GM12864 (cell line): ENCODE measurements at places on chromosomes 12 and 14.

- no peak for DNase-seq
Observed at GRCh38 chr14:24392325-24393091, 6.3 kb upstream of the NYNRIN start.

- DNase-seq = no peak
Observed at GRCh38 chr12:58491306-58491705, 429.0 kb downstream of the LRIG3 start.

DNA sequence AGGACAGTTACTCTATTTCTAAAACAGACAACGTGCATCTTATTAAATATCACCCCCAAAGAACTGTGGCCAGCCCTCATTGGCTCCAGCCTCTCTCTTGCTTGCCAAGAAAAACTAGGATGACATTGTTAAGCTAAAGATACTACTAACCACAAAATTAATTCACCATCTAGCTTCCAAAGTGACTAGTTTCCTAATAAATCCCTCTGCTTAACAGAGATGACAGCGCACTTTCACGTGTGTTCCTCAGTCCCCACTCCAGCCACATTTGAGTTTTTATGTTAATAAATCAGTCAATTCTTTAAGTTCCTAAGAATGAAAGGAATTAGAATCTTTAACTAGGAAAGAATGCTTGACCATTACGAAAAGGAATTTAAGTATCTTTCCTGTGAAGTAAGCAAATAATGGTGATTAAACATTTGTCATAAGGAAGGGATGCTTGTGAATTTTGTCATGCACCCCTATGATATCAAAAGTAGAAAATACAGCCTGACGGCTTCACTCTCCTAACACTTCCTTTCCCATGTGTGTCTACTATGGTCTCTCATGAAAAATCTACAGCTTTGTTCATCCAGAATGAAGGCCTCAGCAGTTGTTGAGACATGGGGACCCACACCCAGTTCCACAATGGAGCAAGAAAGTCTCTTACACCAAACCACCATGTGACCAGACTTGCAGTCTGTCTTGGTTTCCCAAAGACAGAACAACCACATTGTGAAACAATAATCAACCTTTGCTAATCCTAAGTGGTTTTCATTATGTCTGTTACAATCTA, 8.1 kb downstream of the CORO1C start:
- DNase-seq = no peak

DNA sequence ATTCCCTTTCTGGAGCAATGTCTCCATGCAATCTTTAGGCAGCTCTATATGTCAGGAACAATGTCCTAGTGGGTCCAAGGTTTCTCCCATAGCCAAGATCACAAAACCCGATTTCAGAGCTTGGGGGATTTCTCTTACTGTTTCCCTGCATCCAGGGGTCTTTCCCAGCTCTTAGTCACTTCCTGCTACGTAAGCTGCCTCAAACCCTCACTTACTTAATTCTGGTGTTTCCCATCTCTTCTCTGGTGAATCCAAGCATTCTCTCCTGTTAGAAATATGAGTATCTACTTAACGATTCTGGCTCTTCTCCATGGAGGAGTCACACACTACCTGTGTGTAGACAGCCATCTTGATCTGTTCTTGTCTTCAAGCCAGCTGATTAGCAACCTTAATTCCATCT, 80.0 kb downstream of the IFNG-AS1 start:
- no peak for DNase-seq

DNA sequence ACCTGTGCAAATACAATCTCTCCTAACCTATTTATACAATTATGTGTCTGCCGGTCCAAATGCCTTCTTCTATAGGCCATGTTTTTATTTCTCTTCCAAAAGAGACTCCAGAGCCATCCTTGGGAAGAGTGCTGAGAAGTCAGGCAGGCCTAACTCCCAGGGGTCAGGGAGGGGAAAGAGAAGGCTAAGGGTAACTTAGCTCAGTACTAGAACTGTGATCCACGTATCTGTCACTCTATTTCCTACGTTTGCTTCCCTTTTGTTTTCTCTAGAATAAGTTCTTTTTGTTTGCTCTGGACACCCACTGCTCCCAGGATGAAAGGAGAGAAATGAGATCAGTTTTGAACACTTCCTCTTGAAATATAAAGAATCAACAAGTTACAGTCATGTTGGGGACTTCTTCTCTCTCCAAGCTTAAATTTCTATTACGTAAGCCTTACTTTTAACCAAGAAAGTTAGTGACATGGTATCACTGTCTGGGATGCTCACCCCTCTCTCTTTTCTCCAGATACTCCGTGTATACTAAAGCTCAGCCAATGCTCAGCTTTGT, 79.2 kb downstream of the DAD1 start:
- no peak for DNase-seq

GRCh38 chr12:89353188-89353822, 1.0 kb upstream of the DUSP6 start:
- no peak for DNase-seq

DNA sequence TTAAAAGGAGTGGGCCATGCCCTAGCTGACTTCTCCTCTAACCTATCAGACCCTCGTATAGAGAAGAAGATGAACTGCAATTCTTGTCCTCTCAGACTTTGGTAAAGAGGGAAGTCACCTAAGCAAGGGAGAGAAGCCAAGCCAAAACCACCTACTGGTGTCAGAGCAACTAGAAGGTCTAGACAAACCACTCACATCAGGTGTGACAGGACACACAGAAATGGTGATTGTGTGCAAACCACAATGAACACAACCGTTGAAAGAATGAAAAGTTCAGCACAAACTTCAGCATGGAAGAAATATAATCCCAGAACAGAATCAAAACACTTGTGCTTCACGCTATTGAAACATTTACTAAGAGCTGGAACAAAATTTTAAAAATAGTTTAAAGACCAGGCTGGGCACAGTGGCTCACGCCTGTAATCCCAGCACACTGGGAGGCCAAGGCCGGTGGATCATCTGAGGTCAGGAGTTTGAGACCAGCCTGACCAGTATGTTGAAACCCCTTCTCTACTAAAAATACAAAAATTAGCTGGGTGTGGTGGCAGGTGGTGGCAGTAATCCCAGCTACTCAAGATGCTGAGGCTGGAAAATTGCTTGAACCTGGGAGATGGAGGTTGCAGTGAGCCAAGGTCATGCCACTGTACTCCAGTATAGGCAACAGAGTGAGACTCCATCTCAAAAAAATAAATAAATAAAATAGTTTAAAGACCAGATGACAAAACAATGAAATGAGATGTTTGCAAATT, 56.2 kb upstream of the NTF3 start:
- no peak for DNase-seq
